ENCODE measurements at places on chromosomes 16 and 17.

- DNase-seq, result no peak
Measured at GRCh38 chr17:78240012-78240655, 8.7 kb downstream of the TMEM235 start.

- no peak for DNase-seq
Measured at GRCh38 chr17:9537177-9537776, 38.3 kb downstream of the STX8 start.

DNA sequence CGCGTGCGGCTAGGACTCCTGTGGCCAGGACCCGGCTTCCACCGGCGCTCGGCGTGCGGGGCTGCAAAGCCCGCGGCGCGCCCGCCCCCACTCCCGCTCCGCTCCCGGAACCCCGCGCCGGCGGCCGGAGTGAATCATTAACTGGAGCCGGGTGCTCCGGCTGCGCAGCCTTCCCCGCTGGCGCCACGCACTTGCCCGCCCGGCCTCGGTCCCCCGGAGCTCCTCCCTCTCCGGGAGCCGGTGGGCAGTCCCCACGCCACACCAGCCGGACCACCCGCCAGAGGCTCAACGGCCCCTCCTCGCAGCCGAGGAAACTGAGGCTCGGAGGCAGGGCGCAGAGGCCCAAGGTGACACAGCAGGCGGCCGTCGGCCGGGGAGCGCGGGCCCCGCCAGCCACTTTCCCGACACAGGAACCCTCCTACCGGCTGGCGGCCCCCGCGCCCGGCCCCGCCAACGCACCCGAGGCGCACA is 580 bp downstream of the BCAR1 start:
- no peak for DNase-seq

GRCh38 chr16:50695017-50696000 is 1.9 kb downstream of the NOD2 start:
- DNase-seq, result no peak

GRCh38 chr16:50268352-50268751 is 2.0 kb downstream of the ADCY7 start:
- DNase-seq, result no peak

DNA sequence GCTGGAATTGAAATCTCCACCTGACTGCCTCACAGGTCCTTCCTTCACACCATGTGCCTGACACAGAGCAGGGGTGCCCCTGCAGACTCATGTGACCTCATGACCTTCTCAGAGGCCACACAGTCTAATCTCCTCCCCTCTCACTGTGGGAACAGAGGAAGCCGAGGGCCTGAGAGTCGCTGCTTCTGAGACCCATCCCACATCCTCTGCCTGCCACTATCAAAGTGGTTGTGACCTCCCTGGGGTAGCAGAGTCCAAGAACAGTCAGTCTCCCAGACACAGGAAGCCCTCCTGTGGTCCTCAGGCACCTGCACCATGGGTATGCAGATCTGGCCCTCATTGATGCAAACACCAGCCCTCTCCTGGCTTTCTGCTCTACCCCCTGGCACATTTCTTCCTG is 78.5 kb downstream of the RAB11FIP4 start:
- DNase-seq, result no peak

GRCh38 chr16:51524555-51525373 is 373.7 kb upstream of the SALL1 start:
- no peak for DNase-seq

GRCh38 chr16:30112197-30113030 is 923 bp downstream of the GDPD3 start:
- peak; percentile 55 for DNase-seq

DNA sequence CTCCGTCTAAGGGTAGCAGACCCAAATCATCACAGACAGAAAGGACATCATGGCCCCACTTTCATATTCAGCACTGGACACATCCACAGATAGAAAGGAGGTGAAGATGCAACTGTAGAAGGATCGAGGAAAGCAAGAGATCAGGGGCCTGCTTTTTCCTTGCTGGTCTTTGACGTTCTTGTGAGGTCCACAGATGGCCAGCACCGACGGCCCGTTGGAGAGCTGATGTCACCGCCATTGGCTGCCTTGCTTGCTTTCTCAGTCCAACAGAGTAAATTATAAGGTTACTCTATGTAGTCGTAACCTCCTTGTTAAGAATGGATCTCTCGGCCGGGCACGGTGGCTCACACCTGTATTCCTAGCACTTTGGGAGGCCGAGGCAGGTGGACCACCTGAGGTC is 5.1 kb upstream of the RBFOX3 start:
- DNase-seq, result no peak

DNA sequence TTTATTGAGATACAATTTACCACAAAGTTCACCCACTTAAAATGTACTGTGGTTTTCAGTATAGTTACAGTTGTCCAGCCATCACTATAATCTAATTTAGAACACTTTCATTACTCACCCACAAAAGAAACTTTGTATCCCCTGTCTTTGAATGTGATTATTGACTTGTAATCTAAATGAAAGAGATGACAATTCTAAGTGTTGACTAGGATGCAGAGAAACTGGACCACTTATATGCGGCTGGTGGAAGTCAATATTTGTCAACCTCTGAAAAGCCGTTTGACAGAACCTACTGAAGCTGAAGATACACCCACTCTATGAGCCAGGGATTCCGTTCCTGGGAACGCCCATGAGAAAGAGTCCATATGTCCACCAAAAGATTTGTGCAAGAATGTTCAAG is 36.8 kb downstream of the TEKT5 start:
- no peak for DNase-seq

- DNase-seq, result no peak
Measured at GRCh38 chr16:59090541-59090940, 356.4 kb upstream of the GOT2 start.

- DNase-seq, result no peak
Measured at GRCh38 chr17:82003411-82004381, 19.0 kb downstream of the CENPX start.

GRCh38 chr17:76561332-76561731 is 21.5 kb downstream of the PRCD start:
- no peak for DNase-seq

Measured in activated CD8-positive, alpha-beta memory T cell treated with anti-CD3 and anti-CD28 coated beads, Interleukin-2, amount 50 U/mL, for 4 hours (primary cell).